ENCODE measurements at places on chromosomes 16 and 17. TPM values are rescaled to one million over a fixed set of nuclear protein-coding genes. Genes with fewer than 3 reads are reported as not detected.

- H3K4me3 ChIP-seq, result peak overlapping the region; percentile 89
- no peaks in the 10 kb centered on the region for H3K27me3 ChIP-seq
- DNase-seq, result peak; percentile 52
- no peaks in the 10 kb centered on the region for H3K4me1 ChIP-seq
- H3K36me3 ChIP-seq, result no peaks in the 10 kb centered on the region
These were observed 773 bp downstream of the PHLPP2 start for GRCh38 chr16:71723537-71724319.

DNA sequence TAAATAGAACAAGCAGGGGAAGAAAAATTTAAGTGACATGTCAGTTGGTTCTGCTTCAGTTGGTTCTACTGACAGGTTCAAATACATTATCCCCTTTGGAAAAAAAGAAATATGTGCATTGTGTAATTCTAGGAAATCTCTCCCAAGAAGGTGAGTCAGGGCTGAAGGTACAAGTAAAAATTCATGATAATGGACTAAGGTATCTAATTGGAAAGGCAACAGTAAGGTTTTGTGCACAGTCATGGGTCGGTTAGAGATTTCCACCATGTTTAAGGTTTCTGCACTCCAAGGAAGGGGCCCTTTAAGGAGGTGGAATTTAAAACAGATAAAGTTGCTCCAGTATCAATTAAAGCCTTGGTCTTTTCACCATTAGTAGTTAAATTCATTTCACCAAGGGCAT, 17.9 kb upstream of the B4GALNT2 start:
- DNase-seq, result no peak
- H3K4me3 ChIP-seq, result no peak overlapping the region
- H3K4me1 ChIP-seq, result no peaks in the 10 kb centered on the region
- H3K27me3 ChIP-seq, result peaks cover 20% of the 10 kb centered on the region
- no peak overlapping the region for H3K27ac ChIP-seq
- H3K36me3 ChIP-seq, result no peaks in the 10 kb centered on the region

Gene KRTAP4-4
- not detected for total RNA-seq

DNA sequence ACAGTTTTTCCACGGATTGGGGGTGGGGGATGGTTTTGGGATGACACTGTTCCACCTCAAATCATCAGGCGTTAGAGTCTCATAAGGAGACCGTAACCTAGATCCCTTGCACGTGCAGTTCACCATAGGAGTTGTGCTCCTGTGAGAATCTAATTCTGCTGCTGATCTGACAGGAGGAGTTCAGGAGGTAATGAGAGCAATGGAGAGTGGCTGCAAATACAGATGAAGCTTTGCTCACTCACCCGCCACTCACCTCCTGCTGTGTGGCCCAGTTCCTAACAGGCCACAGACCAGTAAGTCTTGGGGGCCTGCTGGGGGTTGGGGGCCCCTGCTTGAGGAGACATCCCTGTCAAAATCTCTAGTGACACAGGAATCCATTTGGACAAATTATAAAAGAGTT, 29.8 kb downstream of the SLC39A11 start:
- DNase-seq, result no peak
- H3K4me1 ChIP-seq, result peaks cover 6% of the 10 kb centered on the region
- H3K27me3 ChIP-seq, result no peaks in the 10 kb centered on the region
- H3K4me3 ChIP-seq, result no peak overlapping the region
- H3K27ac ChIP-seq, result no peak overlapping the region

Gene FBXL16
- not detected for total RNA-seq

DNA sequence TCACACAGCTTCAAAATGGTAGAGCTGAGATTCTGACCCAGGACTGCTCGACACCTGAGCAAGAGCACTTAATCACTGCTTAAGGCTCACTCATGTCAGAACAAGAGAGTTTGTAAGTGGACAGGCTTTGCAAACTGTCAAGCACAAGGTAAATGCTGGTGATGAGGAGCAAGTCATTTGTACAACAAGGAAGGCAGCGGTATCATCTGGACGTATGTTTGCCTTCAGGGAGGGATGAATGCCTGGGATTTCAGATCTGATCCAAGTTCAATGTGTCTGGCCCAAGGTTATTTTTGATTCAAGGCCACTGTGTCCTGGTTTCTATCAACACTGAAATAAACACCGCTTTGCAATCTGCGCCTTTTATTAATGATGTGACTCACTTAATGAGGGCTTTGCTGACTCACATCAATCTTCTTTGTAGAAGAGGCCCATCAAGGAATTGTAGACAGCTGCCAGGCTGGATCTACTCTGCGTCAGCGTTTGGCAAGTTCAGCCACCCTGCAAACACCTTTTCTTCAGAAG, 174.4 kb upstream of the HS3ST3A1 start:
- no peak overlapping the region for H3K4me3 ChIP-seq
- H3K27me3 ChIP-seq, result no peaks in the 10 kb centered on the region
- no peak overlapping the region for H3K27ac ChIP-seq
- no peak for DNase-seq
- H3K4me1 ChIP-seq, result no peaks in the 10 kb centered on the region

GRCh38 chr17:48505788-48506187, 25.0 kb downstream of the HOXB1 start:
- no peak overlapping the region for H3K27ac ChIP-seq
- H3K27me3 ChIP-seq, result no peaks in the 10 kb centered on the region
- peak; percentile 72 for DNase-seq
- H3K36me3 ChIP-seq, result no peaks in the 10 kb centered on the region
- H3K4me1 ChIP-seq, result peaks cover 4% of the 10 kb centered on the region

Gene CCDC102A
- 13.6 TPM for total RNA-seq

- no peak for DNase-seq
- H3K27me3 ChIP-seq, result no peaks in the 10 kb centered on the region
- no peaks in the 10 kb centered on the region for H3K36me3 ChIP-seq
- H3K27ac ChIP-seq, result no peak overlapping the region
These were observed 221.6 kb upstream of the CHMP6 start for GRCh38 chr17:80769936-80770625.

DNA sequence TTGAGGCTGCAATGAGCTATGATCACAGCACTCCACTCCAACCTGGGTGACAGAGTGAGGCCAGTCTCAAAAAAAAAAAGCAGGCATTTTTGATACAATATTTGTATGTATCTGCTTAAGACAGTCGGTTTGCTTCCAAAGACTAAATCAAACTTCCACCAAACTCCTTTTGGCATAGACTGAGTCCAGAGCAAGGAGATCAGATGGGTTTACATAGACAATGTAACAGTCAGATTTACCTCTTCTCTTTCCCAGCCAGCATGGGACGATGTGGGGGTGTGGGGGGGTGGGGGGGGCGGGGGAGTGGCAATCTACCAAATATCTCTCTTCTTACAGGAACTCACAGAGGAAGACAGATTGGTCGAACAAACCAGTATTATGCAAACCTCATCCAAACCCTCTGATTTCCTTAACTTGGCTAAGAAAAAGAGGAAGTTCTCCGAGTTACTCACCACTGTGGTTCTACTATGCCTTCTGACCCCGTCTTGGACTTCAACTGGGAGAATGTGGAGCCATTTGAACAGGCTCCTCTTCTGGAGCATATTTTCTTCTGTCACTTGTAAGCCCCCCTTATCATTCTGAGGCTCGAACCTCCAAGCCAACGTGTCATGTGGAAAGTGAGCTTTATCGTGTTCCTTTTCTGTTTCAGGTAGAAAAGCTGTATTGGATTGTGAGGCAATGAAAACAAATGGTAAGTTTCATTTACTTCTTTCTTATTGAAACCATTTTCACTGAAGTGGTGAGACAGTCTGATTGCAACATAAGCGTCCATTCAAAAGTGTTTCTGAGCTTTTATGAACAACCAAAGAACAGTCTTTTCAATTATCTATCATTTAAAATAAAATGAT, at the start of gene MILR1:
Gene MILR1 (plus strand): TSS at position 451 of the 848 bp plus-strand sequence. CDS start 54 bp downstream, at position 505.
- peak; percentile 92 for DNase-seq
- H3K27ac ChIP-seq, result peak within 1 kb of the TSS; percentile 89
- peaks cover 1% of the 10 kb centered on the region for H3K36me3 ChIP-seq

Gene RNF43
- under 0.01 TPM for total RNA-seq

DNA sequence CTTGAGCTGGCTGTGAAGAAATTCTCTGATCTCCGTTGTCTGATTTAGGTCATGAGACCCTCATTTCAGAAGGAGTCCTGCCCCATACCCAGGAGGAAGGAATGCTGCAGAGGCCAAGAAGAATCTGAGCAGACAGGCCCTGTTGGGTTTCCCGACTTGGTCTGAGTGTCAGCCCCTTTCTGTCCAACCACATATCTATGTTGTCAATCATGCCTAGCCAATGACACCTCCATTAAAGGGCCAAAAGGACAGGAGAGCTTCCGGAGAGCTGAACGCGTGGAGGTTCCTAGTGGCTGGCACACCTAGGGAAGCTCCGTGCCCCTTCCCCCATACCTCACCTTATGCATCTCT, 37.8 kb downstream of the PIMREG start:
- H3K4me1 ChIP-seq, result no peaks in the 10 kb centered on the region
- no peaks in the 10 kb centered on the region for H3K36me3 ChIP-seq
- H3K27ac ChIP-seq, result no peak overlapping the region
- peaks cover 12% of the 10 kb centered on the region for H3K27me3 ChIP-seq
- H3K4me3 ChIP-seq, result no peak overlapping the region

GRCh38 chr17:81244358-81245023, 5.4 kb downstream of the NDUFAF8 start:
- H3K4me1 ChIP-seq, result peaks cover 5% of the 10 kb centered on the region
- H3K36me3 ChIP-seq, result peaks cover 15% of the 10 kb centered on the region
- DNase-seq, result no peak
- H3K27ac ChIP-seq, result no peak overlapping the region
- H3K4me3 ChIP-seq, result no peak overlapping the region

DNA sequence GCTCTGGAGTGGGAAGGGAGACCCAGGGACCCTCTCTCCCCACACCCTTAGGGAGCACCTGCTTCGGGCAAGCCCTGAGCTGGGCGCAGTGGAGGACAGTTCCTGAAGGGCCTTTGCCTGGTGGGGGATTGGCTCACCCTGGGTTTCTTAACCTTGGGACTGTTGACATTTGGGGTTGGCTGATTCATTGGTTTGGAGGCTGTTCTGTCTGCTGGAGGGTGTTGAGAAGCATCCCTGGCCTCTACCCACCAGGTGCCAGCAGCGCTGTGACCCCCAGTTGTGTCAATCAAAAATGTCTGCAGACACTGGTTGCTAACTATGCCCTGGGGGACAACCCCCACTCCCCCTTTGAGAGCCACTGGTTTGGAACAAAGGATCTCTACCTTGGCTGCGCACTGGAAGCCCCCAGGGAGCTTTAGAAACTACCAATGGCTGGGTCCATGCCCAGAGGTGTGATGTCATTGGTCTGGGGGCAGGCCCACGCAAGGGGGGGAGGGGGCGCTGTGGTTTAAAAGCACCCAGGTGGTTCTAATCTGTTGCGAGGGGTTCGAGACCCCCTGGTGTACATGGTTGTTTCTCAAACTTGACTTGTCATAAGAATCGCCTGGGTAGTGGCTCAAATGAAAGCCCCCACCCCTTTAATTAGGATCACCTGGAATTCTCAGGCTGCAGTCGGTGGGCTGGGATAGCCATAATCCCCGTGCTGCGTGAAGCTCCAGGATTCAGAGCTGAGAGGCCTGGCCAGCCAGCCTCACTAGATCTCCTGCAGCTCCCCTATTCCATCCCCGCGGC, 151.9 kb upstream of the GSE1 start:
- H3K27me3 ChIP-seq, result no peaks in the 10 kb centered on the region
- no peak overlapping the region for H3K4me3 ChIP-seq
- H3K36me3 ChIP-seq, result no peaks in the 10 kb centered on the region
- peaks cover 24% of the 10 kb centered on the region for H3K4me1 ChIP-seq
- peak; percentile 49 for DNase-seq
- H3K27ac ChIP-seq, result no peak overlapping the region

DNA sequence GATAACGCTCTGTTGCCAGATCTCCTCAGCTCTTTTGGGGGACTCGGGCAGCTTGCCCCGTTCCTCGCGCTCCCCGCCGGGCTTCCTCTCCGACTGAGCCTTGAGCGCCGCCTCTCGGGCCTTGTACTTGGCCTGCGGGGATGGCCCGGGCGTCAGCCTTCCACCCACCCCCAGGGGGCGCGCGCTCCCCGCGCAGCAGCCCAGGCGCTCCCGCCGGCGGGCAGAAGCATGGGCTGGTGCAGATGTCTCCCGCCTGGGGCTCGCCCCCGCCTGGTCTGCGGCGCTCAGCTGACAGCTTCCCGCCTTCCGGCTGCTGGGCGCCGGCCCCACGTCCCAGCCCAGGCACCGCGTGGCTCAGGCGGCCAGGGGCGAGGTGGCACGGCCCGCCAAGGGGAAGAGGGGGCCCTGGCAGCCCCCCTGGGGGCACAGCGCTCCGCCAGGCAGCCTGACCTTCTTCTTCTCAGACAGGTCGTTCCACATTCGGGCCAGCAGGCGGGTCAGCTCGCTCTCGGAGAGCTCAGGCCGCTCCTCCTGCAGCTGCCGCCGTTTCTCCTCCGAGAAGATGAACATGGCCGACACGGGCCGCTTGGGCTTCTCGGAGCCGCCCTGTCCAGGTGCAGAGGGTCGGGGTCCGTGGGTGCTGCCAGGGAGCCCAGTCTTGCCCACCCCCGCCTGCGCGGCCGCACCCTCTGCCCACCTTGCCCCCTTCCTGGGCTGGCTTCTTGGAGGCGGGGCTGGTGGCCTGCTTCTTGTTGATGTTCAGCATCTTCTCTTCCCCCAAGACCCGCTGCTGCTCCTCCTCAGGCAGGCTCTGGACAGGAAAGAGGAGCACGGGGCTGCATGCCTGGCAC, 8.9 kb downstream of the UBTF start:
- H3K27me3 ChIP-seq, result no peaks in the 10 kb centered on the region
- peak; percentile 80 for DNase-seq
- H3K4me1 ChIP-seq, result peaks cover 20% of the 10 kb centered on the region
- peak overlapping the region; percentile 11 for H3K27ac ChIP-seq

Gene TP53
- 24.7 TPM for total RNA-seq

DNA sequence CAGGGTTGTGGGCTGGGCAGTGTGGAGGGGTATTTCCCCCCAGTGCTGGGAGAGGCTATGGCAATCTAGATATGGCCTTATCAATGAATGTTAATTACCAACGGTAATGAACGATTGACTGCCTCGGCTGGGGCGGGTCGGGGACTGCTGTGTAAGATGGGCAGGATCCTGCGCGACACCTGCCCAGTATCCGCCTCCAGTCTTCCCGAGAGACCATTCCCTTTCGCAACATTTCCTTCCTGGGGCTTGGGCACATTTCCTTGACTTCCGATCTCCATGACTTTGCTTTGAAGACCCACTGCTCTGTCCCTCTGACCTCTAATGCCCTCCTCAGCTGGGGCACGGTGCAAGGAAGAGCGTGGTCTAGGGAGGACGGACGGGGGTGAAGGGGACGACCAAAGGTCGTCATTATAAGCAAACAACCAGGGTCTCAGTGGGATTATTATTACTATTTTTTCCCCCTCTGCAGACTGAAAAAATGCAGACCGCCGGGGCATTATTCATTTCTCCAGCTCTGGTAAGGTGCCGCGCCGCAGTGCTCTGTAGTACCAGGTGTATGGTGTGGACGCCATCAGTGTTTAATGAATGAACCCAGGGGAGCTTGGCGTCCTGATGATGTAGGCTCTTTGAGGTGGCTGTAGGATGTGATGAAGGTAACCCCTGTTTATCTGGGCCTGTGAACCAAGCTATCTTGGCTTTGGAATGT, 506 bp downstream of the ATP5MC1 start:
- H3K4me1 ChIP-seq, result peaks cover 2% of the 10 kb centered on the region
- DNase-seq, result peak; percentile 18
- H3K27me3 ChIP-seq, result no peaks in the 10 kb centered on the region
- H3K27ac ChIP-seq, result peak overlapping the region; percentile 86
- H3K36me3 ChIP-seq, result peaks cover 6% of the 10 kb centered on the region

GRCh38 chr17:44928950-44929720, 13.8 kb upstream of the GFAP start:
- no peaks in the 10 kb centered on the region for H3K27me3 ChIP-seq
- no peaks in the 10 kb centered on the region for H3K4me1 ChIP-seq
- no peak overlapping the region for H3K27ac ChIP-seq
- H3K4me3 ChIP-seq, result no peak overlapping the region
- DNase-seq, result no peak

Data from fibroblast of lung (primary cell).